Pulmonary artery endothelial cell (primary cell): ENCODE measurements at places on chromosomes 11 and 22.

GRCh38 chr22:44247346-44247745, 65.4 kb downstream of the SHISAL1 start:
- no peak for DNase-seq

DNA sequence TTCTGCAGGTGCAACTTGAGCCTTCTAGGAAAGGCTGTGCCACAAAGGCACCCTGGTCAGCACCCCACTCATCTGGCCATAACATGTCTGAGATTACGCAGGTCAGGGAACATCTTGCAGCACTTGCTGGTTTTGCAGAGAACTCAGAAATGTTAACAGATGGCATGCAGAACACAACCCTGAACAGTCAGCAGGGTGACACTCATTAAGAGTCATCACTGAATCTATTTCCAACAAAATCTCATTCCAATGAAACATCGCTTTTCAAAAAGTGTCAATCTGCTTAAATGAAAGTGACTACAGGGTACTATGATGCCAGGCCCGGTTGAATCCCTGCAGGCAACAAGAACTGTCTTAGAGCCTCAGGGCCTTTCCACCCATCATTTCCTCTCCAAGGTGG, 369.8 kb upstream of the CCDC90B start:
- DNase-seq: no peak

GRCh38 chr11:119480380-119481020, 57.5 kb upstream of the THY1 start:
- no peak for DNase-seq

DNA sequence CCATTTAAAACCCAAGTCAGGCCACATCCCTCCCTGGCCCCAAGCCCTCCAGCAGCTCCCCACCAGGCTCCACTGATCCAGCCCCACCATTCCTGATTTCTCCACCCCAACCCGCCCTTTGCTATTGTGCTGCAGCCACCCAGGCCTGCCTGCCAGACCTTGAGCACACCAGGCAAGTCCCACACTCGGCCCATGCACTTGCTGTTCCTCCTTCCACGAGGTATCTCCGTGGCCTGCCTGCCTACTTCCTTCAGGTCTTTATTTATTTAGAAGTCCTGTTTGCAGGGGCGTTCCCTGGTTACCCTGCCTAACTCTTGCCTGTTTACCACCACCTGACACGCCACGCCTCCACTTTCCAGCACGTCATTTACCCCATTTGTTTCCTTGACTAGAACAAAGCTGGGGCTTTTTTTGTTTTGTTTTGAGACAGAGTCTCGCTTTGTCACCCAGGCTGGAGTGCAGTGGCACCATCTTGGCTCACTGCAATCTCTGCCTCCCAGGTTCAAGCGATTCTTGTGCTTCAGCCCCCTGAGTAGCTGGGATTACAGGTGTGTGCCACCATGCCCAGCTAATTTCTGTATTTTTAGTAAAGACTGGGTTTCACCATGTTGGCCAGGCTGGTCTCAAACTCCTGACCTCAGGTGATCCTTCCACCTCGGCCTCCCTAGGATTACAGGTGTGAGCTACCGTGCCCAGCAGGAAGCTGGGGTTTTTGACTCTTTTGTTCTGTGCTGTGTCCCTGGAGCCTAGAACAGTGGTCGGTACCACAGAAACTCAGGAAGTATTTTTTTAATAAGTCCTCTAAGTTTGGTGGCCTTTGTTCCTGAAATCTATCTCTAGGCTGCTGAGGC, 6.7 kb downstream of the CENPM start:
- DNase-seq: no peak

DNA sequence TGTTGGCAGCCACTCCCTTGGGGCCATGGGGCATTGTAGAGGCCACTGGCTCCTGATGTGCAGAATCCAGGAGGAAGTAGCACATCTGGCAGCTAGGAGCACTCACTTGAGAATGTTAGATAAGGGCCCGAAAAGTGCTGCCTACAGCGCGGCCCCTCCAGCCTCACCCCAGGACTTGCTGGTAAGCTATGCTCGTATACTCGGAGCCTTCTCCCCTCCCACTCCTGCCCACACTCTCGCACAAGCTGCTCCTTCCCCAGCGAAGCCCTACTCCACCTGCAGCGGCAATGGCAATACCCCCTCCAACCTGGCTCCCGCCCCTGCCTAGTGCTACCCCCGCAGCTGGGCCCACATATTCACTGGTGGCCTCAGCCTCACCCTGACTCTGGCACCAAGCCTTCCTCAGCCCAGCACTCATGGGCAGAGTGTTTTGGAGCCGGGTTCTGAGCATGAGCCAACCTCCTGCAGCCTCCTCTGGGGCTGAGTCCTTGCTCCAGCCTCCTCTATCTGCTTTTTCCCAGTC, 47.7 kb downstream of the PDE2A start:
- DNase-seq: no peak

GRCh38 chr11:12832480-12833224, 158.4 kb downstream of the TEAD1 start:
- no peak for DNase-seq

- DNase-seq: no peak
Observed at GRCh38 chr11:18144243-18144642, 11.9 kb downstream of the MRGPRX3 start.

DNA sequence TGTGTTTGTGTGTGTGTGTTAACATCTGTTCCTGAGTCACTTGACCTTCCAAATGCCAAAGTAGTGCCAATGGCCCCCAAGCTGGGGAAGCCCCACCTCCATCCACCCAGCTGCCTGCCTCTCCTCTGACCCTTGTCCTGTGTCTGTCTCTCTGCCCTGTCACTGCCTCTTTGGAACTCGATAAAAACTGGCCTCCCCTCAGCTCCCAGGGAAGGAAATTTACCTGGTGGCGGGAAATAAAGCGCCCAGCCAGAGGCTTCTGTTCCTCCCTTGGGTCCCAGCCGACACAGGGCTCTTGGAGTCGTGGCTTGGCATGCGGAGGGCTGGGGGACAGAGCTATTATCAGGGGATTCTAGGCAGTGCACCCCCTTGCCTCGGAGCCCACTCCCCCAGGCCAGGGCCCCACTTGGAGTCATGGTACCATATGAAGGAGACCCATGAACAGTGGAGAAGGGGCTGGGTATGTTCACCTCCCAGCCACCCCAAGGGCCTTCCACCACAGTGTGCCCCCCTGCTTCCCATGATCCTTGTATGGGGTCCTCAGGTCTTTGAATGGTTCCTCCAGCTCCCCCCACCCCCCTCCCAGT, 6.2 kb downstream of the KCNC1 start:
- DNase-seq: no peak

DNA sequence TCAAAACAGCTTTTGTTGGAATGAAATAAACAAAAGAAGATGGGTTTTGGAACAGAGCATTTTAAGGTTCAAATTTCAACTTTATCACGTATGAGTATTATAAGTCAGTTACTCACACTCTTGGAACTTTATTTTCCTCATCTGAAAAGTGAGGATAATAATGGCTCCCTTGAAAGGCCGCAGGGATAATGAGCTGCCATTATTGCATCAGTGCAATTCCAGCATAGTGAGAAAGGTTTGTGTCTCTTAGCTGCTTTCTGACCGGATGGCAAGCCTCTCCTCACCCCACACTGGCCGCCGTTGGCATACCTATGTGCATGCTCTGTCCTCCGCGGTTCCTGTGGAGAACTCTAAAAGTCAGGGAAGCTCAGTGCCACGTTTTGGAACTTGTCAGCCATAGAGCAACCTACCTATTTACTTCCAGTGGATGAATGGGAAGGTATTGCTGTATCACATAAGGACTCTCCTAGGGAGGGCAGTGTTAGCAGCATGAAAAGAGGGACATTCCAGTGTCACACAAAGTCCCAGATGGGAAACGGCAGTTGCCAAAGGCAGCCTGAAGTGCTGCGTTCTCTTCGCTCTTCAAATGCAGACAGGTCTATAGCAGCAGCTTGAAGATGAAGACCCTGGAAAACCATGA, 368.9 kb downstream of the NTM start:
- no peak for DNase-seq

GRCh38 chr22:25404928-25405816, 159.3 kb upstream of the GRK3 start:
- no peak for DNase-seq

DNA sequence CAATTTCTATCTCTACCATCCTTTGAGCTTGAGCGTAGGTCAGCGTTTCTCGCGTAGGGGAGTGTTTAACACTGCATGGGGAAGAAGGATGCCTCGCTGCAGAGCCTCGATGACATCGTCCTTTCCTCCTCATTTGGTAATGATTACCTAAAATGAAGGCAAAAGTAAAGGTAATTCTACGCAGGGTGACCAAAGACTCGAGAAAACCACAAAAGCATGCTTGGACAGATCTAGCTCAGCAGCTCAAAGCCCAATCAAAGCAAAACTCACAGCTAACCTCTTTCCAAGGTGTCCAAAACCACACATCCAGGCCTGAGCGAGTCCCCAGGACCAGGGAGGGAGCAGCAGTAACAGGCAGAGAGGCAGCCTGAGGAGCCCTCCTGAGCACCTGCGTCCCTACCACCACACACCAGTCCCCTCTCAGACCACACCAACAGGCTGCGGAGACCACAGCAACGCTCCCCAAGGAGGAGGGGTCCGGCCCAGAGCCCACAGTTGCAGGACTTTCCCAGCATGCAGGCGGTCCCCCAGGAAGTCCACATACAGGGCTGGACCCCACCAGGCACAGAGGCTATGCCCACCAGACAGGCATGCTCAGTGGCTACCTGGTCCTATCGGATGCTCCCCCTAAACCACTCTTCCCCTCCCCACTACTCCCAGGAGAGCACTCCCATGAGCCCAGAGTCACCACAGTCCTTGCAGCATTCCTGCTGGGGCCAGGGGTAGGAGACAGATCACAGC, 3.3 kb downstream of the BRD1 start:
- DNase-seq: no peak

GRCh38 chr11:117579161-117579560, 217.9 kb downstream of the DSCAML1 start:
- no peak for DNase-seq

- DNase-seq: no peak
Observed at GRCh38 chr11:118060081-118060661, 16.7 kb upstream of the TMPRSS4 start.

DNA sequence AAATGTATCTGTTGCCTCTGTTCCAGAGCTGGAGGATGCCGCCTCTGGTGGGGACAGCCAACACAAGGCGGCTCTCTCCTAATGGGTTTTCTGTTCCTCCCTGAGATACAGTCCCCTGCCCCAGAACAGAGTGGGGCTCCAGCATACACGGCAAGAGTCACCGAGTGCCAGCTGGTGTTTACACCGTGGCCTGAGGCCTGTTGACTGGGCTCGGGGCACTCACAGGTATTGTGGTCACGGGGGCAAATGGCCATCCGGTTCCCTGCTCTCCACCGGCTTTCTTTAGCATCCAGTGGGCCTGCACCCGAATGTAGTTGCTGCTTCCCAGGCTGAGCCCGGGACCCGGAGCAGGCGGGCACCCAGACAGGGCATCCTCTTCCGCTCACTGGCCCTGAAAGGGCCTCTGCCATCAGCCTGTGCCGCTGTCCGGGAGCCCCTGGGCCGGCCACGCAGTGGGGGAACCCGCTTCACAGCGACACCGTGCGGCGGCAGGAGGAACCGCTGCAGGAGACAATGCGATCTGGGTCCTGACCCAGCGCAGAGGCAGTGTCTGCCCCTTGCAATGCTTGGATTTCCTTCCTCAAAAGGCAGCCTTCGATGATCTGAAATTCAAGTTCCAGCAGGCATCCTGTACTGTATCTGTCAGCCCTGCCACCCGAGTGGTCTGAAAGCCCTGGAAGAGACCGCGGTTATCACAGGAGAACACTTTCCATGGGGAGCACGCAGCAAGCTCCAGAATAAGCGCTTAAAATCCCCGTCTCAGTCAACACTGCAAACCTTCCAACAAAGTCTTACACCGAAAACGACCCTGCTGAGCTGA, 859 bp upstream of the KRTAP5-5 start:
- DNase-seq: no peak

DNA sequence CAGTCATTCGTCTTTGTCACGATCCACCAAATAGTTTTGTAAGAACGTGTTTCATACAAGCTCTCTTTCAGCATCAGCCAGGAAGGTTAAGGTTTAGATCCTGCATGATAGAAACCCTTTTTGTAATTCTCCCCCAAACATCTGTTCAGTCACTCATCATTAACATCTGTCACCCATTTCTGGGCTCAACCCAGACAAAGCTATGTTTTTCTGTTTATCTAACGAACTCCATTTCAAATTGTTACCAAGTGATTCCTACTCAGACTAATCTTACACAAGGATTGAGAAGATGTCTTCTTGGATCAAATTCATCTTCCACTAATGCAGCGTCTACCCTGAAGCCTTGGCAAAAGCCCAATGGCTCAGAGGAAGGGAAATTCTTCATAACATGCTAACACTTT, 58.8 kb downstream of the FZD4 start:
- DNase-seq: no peak
